ENCODE measurements at places on chromosomes 4 and X.

DNA sequence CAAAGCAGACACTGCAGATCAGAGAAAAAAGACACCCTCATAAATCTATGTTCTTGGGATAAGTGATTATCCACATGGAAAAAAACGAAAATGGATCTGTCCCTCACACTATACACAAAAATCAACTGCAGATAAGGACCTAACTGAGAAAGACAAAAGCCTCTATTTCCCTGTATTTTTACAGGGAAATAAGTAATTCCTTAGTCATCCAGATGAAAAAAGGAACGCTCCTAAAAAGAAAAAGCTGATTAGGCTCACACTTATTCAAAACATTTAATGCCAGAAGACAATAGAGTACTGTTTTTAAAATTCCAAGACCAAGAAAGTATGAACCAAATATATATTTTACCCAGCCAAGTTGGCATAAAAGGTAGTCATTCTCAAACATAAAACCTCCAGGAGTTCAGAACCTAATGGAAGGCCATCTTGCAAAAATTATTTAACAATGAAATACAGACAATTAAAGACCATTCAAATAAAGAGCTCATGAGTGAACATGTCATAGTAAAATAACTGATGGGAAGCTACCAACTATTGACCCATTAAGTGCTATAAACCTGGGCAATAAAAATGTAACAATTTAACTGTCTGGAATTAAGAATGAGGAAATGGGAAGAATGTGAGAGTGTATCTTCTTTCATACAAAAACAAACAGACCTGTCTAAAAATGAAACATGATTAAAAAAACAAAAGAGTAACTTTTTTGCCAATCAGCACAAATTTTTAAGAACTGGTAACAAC is 20.4 kb downstream of the PAPSS1 start:
- DNase-seq, result no peak

DNA sequence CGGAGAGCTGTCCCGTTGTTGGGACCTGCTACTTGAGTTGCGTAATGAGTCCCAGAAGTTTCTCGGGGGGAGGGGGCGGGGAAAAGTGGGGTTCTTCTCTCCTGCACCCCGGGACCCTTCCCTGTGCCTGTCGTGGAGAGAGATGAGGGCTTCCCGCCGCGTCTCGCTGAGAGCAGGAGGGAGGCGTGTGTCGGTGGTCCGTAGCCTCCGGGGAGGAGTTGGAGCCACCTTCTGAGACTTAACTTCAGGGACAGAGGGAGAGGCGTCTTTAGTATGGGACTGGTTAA is 698 bp downstream of the AFF1 start:
- peak; percentile 39 for DNase-seq

- DNase-seq, result no peak
These were observed 9.2 kb upstream of the JADE1 start for GRCh38 chr4:128800284-128800683.

- peak; percentile 10 for DNase-seq
These were observed 79.2 kb downstream of the USP9X start for GRCh38 chrX:41164449-41164848.

DNA sequence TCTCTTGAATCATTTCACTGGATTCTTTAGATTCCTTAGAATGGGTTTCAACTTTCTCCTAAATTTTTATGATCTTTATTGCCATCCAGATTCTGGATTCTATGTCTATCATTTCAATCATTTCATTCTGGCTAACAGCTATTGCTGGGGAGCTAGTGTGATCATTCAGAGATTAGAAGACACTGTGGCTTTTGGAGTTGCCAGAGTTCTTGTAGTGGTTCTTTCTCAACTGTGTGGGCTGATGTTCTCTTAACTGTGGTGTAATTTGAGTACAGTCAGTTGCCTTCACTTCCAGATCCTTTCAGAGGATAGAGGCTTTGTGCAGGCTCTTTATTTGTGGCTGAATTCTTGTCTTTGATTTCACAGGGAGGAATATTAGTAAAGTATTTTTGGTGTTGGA is 12.1 kb upstream of the CSN2 start:
- no peak for DNase-seq

DNA sequence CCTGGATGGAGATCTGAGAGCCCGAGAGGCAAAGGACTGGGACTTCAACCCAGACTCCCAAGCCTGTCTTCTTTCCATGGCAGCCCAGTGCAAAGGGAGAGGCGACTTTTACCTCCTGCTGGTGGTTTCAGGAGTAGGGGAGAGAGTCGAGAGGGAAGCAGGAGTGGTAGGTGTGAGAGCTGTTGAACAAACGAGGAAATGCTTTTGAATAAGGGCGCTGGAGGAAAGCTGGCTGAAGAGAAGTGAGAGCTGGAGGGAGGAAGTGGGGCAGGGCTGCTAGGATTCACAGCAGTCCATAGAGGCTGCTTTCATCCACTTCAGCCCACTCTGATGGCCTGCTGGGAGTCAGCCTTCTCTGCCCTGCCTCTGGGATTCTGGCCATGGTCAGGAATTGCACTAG is 81.8 kb upstream of the EFNB1 start:
- DNase-seq, result peak; percentile 4

DNA sequence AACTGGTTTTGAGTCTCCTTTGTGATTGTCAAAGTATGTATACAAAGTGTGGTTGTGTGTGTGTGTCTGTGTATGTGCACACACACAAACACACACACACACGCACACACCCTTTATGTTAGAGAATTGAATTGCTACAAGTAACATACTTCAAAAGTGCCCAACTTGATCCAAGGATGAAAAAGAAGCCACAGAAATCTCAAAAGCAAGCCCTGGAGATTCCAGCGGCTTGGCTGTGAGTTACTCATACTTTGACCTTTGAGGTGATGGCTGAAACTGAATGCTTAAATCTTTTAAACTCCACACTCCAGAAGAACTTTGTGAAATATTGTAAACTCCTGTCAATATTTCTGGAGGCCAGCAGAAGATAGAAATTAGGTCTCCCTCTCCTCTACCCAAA is 168.4 kb upstream of the NRK start:
- no peak for DNase-seq

GRCh38 chr4:164946810-164947209 is 30.6 kb downstream of the TRIM61 start:
- DNase-seq, result no peak

- DNase-seq, result no peak
These were observed 168.9 kb downstream of the HS3ST1 start for GRCh38 chr4:11259837-11260236.

- DNase-seq, result no peak
These were observed 220.0 kb downstream of the ENOX2 start for GRCh38 chrX:130682990-130683389.

- no peak for DNase-seq
These were observed 104.8 kb upstream of the CASK start for GRCh38 chrX:42028109-42028508.

DNA sequence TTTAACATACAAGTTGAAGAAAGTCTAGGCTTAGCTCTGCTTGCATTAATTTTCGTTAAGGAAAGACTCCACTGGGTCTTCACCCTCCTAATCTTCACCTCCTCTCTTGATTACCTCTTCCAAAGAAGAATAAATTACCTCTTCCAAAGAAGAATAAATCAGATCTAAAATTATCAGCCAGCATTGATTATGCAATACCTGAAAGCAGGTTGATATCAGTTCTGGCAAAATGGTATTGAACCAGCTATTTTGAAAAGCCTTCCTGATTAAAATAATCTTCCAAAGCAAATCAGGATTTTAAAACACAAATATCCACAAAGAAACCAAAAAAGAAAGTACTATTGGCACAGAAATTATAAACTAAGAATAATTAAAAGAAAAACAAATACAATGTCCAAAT is 36.9 kb downstream of the CDKL2 start:
- no peak for DNase-seq

- no peak for DNase-seq
These were observed 295.4 kb upstream of the FAM241A start for GRCh38 chr4:111849746-111850284.

- DNase-seq, result no peak
These were observed 35.1 kb upstream of the AP1AR start for GRCh38 chr4:112196461-112196860.

- no peak for DNase-seq
These were observed 90.7 kb upstream of the PDHA2 start for GRCh38 chr4:95749204-95749603.

GRCh38 chrX:133746593-133746992 is 238.8 kb downstream of the GPC3 start:
- DNase-seq, result no peak

- peak; percentile 47 for DNase-seq
These were observed 17.6 kb downstream of the ARMCX2 start for GRCh38 chrX:101642093-101642492.

GRCh38 chrX:72685810-72686456 is 28.2 kb downstream of the PHKA1 start:
- DNase-seq, result no peak

GRCh38 chr4:141248029-141248428 is 27.3 kb downstream of the ZNF330 start:
- peak; percentile 36 for DNase-seq

Data from suppressor macrophage (primary cell).